ENCODE measurements at places on chromosomes 1 and 21.
A peak's percentile ranks its signal among the peaks of the same experiment; 100 is the strongest.

DNA sequence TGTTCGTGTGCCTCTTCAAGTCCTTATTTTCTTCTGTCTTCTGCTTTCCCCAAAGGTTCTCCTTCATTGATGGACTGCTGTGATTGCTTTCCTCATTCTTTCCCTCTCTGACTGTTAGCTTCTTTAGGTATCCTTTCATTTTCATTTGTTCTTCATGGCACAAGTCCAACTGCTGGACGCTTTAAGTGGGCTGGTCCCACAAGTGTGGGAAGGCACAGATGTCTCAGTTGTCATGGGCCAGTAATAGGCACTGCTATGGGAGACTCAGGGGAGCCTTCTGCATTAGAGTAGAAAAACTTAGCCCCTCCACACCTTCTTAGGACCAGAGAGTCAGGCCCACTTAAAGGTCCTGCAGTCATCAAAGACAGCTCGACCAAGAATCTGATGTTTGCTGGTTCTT lies 122.3 kb upstream of the C1orf105 start:
- no peak for DNase-seq

- DNase-seq = peak; percentile 51
Measured at GRCh38 chr1:202860744-202861419, 28.1 kb downstream of the RABIF start.

DNA sequence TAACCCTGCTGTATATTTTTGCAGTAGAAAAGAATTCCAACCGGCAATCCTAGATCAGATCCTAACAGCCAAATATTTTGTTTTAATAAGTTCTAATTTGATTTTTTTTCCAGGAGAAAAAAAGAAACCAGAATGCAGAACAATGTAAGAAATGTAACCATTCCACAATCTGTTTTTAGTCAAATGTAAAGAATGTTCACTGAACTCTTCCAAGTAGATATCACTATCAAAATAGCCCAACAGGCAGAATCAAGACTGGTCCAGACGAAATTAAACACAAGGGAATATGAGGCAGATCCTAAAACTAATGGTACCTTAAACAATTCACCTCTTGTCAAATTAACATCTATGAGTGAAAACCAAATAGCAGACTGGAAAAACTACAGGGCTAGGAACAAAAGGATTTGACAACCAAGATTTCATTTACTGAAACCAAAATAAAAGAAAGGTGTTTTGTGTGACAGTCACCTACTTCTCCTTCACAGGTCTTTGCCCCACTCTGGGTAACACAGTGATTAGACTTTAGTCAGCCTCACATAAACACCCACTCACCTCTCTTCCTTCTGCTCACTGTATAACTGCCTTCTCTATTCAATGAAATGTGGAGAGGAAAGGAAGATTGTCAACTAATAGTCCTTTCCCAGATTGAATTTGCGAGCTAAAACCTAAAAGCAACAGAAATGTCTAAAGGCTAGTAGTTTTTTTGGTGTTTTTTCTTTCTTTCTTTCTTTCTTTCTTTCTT lies 137.9 kb downstream of the FAF1 start:
- DNase-seq = no peak

DNA sequence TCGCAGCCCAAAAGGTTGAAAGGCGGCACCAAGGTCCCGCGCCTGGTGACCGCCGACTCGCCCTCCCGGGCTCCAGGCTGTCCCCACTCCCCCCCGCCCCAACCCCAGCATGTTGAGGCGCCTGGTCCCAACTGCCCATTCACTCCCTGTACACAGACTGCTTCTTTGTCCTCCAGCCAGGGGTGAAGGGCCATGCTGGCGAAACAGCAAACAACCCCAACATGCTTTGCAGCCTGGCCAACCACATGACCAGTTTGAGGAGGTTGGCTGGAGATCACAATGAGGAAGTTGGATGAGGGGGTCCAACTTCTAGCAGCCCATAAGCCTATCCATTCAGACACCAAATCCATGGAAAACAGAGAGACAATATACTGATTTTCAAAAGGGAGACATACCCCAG lies 13.5 kb downstream of the PDE9A start:
- DNase-seq = no peak

GRCh38 chr1:163197022-163197421 lies 5.7 kb downstream of the RGS5 start:
- no peak for DNase-seq

DNA sequence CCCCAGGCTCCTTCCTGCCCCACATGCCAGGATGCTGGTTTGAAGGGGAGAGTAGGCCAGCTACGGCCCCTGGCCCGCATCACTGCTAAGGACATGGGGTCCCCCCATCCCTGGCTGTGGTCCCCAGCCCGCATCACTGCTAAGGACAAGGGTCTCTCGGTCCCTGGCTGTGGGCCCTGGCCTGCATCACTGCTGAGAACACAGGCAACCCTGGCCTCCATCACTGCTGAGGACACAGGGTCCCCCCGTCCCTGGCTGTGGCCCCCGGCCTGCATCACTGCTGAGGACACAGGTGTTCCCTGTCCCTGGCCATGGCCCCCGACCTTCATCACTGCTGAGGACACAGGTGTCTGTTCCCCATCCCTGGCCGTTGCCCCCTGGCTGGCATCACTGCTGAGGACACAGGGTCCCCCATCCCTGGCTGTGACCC lies 448 bp upstream of the OBSCN start:
- no peak for DNase-seq

GRCh38 chr1:230011333-230012092 lies 55.5 kb upstream of the GALNT2 start:
- DNase-seq = no peak

- DNase-seq = no peak
Measured at GRCh38 chr1:171715813-171716251, 26.0 kb downstream of the VAMP4 start.

GRCh38 chr1:161285521-161285920 lies 24.2 kb downstream of the MPZ start:
- DNase-seq = no peak

DNA sequence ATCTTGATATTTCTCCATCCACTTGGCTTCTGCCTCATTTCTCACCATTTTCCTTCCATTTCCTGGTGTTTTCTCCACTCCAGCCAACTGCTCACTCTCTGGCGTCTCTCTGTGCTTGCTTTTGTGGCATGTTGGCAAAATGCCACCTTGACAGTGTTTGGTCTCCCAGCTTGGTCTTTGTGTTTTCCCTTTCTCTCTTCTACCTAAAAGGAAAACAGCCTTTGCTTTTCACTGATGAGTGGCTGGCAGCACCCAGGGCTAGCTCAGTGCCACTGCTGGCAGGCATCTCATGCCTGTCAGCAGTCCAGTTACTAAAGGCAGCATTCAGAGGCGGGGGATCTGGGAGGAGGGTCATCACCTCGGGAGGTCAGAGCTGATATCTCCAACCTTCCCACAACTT lies 55.3 kb upstream of the DSCAM start:
- no peak for DNase-seq

DNA sequence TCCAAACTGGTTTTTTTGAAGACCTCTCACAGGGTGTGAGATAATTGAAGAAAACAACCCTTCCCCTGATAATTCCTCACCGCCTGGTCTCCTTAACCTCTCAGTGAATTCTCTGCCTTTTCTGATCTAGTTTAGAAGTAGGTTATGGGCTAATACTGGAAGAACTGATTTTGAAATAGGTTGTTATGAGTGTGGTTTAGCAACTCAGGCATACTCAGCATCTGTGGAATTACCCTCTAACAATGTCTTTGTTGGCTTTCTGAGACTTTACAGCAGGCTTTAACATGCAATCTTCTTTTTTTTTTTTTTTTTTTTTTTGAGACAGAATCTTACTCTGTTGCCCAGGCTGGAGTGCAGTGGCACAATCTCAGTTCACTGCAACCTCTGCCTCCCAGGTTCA lies 10.3 kb upstream of the PLD5 start:
- no peak for DNase-seq

Measured in stimulated activated naive CD8-positive, alpha-beta T cell treated with anti-CD3 and anti-CD28 coated beads, Interleukin-15, Interleukin-2, amounts not matched to agents 100 U/mL and 50 U/mL, for 24 hours (primary cell).